H4 (cell line): ENCODE measurements at places on chromosomes 6 and 20. TPM values are rescaled to one million over a fixed set of nuclear protein-coding genes. Genes with fewer than 3 reads are reported as not detected.

GRCh38 chr6:85464722-85465150, 14.9 kb downstream of the NT5E start:
- DNase-seq = peak; percentile 69

The MUC21 gene
- total RNA-seq = not detected in 2 replicates

The HSPA1L gene
- total RNA-seq = 0.85 and 1.0 TPM in 2 replicates

DNA sequence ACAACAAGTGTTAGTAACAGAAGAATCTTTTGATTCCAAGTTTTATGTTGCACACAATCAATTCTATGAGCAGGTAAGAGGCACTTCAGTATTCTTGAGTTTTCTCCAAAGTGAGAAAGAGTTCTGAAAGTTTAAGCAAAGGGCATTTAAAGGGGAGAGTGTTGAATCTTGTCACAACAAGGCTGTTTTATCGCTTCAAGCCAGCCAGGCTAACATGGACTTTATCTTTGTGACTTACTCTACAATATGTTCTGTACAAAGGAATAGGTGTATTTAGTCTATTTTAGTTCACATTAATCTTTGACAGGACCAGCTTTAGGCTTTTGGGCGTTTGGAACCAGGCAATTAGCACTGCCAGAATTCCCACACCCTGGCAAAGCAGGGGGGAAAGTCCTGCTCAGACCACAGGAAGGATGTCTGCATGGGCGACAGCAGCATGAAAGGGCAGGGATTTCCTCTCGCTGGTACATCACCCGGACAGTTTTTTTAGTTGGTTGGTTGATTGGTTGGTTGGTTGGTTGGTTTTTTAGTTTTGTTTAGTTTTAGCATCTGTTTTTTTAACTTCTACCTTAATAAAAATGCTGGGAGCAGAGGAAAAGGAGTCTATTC, 395.4 kb upstream of the SOX4 start:
- no peak for DNase-seq

GRCh38 chr20:54494303-54495006, 19.1 kb downstream of the DOK5 start:
- no peak for DNase-seq

The B3GAT2 gene
- total RNA-seq = not detected in 2 replicates

The PRPH2 gene
- not detected in 2 replicates for total RNA-seq

DNA sequence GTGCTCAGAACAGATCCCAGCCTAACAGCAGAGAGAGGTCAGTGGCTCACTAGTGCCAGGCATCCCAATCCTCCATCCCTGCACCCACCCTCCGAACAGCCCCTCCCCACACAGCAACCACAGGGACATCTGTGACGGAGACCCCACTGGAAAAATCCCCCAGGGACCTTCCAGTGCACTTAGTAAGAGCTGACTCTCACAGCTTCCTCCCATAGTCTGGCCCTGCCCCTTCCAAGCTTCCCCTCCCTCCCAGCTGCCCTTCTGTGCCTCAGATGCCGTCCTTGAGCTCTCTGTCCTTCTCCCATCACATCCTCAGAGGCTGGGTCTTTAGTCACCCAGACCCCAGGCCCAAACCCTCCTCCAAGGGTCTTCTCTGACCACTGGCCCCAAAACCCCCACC, 9.7 kb upstream of the THBS2 start:
- no peak for DNase-seq

The GPR6 gene
- total RNA-seq = not detected in 2 replicates
